Effector memory CD4-positive, alpha-beta T cell (primary cell): ENCODE measurements at places on chromosomes 4 and X.

DNA sequence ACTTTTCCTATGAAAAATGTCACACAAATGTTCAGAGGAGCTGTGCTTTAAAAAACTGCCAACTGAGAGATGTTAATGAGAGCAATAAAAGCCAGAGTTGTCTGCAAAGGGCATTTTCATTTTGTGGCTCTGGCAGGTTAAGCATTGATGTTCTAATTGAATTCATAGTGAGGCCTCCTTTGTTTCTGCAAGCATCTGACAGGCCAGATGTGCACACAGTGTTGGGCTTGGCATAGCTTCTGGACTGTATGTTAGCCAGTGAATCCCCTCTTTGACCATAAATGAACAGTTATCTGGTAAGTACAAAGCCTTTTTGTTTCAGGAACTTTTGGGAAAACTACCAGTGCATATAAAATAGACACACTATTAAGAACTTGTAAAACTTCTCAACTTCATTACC lies 81.9 kb downstream of the JADE3 start:
- no peak for DNase-seq

DNA sequence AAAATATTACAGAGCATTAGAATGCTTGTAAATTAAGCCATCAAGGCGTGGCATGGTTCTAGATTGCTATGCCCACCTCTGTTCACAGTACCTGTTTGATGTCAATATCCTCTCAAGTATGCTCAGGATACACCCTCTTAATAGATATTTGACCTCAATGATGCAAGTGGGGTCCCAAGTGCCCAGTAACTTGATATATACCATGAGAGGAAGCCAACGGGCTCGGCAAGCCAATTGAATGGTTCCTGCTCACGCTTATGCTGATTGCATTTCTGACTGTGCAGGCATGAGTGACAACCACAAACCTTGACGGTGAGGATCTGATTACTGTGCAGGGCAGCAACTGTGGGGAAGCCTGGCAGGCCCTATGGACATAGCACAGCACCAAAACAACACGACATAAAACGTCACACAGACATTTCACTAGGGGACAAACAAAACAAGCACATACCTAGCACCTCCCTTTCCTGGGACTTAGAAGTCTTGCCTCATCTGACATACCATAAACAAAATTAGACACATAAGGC lies 179.1 kb upstream of the ETNPPL start:
- no peak for DNase-seq

- DNase-seq: no peak
Measured at GRCh38 chr4:147773261-147774184, 41.6 kb downstream of the ARHGAP10 start.

GRCh38 chr4:114922592-114922933 lies 190.9 kb downstream of the NDST4 start:
- no peak for DNase-seq
